ENCODE measurements at places on chromosomes 3 and 15.
A peak's percentile ranks its signal among the peaks of the same experiment; 100 is the strongest.

DNA sequence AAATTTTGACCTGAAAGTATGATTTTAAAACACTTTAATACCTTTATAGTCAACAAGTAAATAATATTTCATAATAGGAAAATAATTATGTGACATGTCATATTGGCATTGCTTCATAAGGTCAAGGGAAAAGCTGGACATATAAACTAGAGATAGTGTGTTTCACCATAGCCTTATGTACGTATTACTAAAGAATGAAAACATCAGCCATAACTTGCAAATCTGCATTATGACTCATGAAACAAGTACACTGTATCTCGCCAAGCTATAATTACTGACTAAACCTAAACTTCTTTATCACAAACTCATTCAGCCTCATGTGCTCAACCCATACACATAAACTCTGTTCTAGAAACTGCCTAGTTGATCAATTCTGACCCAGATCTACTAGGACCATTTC lies 950.1 kb downstream of the FHIT start:
- DNase-seq, result no peak

DNA sequence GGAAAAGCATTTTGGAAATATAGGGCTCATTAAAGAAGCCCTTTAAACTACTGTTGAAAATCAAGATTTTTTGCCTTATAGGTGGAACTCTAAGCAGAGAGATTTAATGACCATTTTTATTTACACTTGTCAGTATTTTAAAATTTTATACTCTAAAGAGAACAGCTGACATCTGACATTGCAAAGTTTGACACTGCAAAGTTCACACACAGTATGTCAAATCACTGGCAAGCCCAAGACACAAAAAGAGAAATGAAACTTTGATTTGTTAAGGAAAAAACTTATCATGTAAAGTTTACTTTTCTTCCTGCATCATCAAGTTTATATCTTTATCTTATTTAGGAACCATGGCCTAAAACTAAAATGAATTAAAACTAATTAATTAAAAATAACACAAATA lies 40.2 kb downstream of the DPH6 start:
- DNase-seq, result no peak

DNA sequence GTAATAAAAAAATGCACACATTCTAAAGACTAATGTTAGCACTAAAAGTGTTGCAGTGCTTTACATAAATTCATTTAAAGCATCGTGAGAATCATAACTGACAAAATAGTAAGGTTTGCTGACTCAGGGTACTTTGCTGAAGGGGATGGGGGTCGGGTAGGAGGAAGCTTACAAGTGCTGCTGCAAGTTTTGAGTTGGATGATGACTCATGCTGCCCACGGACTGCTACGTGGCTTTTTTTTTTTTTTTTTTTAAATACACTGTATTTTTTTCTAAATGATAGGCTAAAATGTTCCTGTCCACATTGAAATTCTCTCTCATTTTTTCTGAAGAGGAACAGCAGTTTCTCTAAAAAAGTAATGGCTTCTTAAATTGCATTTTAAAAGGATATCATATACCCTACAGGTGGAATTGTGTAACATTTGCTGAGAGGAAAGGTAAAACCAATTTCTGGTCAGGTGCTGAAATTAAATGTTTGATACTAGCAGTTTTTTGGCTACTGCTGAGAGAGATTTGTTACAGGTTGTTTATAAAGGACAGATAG lies 2.2 kb downstream of the MAPK6 start:
- peak; percentile 70 for DNase-seq

- DNase-seq, result no peak
Measured at GRCh38 chr3:127254730-127255129, 33.1 kb downstream of the PRR20G start.

GRCh38 chr3:24495326-24495994 lies 810 bp upstream of the THRB start:
- DNase-seq, result no peak

DNA sequence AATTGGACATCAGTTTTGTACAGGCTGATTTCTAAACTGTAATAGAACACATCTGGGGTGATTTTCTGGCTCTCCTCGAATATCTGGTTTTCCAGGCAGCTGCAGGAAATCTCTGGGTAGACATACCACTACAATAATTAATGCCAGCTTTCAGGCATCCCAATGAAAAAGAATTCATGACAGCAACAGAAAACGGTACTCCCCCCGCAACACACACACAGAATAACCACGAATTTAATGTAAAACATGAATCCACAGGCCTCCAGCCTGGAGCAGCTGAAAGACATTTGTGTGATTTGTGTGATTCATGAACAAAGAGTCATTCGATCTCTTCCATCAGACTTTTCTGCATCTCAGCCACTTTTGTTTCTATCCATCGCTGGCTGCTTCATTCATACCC lies 262.2 kb downstream of the MAGI1 start:
- DNase-seq, result no peak

DNA sequence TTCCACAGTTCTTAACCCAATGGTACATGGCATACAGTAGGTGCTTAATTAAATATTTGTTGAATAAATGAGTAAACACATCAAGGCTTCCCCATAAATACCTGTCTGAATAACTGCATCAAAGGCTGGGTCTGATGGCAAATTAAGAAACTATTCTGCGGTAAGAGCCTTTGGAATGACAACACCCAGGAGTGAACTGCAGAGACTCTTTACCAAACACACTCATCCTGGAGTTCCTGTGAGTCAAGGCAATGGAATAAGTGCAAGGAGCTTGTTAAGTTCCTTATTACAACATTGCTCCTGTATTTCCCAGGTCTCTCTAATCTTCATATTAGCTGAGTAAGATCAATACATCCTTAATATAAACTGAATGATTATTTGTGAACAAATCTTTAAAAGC lies 119.9 kb upstream of the STT3B start:
- DNase-seq, result no peak

GRCh38 chr15:91133511-91133910 lies 33.5 kb downstream of the SV2B start:
- no peak for DNase-seq

DNA sequence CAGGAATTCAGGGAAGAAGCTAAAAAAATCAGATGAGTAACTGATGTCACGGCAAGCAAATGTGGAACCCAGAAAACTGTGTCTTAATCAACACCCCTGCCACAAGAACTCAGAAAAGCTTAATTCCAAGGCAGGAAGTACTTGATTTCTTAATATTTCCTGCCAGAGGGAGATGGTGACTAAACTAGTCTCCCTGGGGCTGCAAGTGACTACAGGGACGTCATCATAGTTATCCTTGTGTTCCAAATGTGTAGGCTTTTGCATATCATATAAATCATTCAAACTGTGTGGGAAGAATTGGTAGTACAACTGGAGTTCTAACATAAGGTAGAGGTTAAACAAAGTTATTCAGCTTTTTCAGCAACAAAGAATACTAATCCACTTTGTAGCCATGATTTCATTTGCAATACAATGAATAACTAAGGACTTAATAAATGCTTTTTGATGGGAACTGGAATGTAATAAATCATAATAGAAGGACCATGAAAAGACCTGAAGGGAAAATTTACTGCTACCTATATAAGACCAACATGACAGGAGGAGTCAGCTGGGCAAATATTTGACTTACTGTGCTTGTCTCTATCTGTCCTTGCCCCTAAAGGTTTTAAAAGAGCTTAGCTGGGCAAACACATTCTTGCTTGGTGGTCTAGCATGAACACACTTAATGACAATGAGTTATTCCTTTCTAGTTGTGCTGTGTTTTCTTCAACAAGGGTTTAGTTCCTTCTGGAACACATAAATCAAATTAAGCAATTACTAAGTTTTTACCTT lies 76.0 kb upstream of the NECTIN3 start:
- DNase-seq, result no peak

DNA sequence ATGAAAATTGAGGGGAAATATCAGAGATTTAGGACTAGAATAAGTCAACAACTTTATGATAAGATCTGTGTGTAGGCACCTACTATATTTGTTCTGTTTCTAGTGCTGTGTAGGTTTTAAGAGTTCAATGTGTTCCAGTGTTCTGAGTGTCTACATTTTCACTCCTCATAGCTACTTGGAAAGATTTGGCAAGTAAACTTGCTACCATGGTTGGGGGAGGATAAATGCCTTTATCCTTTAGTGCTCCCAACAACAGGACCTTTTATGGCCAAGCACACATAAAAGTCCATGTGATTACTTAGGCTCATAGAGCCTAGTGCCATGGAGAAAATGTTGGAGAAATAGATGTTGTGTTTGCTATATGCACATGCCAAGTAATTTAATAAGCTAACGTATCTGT lies 64.0 kb downstream of the LYSMD4 start:
- DNase-seq, result no peak

DNA sequence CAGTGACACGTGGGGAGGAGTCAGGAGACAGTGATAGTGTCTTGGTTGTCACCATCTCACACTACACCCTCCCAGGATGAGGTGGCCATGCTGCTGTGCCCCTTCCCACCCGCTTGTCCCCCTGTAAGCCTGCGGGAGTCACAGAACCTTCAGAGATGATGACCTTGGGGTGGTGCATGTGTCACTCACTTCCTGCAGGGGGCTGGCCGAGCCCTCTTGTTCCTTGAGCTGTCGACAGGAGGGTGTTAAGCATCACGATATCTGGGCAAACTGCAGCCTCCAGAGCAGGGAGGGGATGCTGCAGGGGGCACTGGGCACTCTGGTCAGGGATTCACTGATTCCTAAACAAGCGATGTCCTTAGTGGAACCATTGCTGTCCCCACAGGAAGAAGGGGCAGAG lies 27.7 kb downstream of the FAH start:
- DNase-seq, result no peak

DNA sequence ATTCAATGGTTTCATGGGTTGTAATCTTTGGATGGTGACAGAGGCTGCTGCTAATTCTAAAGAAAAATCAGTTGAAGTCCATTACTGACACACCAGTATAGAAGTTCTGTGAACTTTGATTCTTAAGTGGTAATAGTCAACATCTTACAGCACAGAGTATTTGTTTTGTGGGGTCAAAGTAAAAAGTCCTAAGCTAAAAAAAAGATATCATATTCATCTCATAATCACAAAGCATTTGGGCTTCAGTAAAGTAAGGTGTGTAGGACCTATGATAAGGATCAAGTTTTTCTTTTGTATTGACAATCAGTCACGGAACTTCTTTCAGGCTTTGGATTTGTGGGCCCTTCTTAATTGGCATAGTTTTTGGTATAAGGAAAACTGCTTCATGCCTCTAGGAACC lies 1.1 kb downstream of the ASTE1 start:
- no peak for DNase-seq

- no peak for DNase-seq
Measured at GRCh38 chr3:133330522-133330921, 69.3 kb upstream of the BFSP2 start.

DNA sequence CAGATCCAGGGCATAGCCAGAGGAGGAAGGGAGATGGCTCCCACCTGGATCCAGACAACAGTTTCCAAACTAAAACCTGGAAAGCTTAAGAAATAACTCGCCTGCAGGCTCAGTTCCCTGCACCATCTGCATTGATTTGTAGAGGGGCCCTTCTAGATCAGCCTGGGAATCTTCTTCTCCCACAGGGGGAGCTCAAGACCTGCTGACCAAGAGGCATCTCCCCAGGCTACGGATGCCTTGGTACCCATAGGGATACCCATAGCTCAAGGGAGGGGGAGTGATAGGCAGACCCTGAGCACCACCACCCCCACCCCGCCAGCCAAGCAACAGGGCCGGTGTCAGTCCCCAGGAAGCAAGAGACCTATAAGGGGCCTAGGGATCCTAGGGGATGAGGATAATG lies 28.0 kb upstream of the DCLK3 start:
- DNase-seq, result no peak

- DNase-seq, result no peak
Measured at GRCh38 chr3:26718315-26718714, 95.7 kb downstream of the LRRC3B start.

DNA sequence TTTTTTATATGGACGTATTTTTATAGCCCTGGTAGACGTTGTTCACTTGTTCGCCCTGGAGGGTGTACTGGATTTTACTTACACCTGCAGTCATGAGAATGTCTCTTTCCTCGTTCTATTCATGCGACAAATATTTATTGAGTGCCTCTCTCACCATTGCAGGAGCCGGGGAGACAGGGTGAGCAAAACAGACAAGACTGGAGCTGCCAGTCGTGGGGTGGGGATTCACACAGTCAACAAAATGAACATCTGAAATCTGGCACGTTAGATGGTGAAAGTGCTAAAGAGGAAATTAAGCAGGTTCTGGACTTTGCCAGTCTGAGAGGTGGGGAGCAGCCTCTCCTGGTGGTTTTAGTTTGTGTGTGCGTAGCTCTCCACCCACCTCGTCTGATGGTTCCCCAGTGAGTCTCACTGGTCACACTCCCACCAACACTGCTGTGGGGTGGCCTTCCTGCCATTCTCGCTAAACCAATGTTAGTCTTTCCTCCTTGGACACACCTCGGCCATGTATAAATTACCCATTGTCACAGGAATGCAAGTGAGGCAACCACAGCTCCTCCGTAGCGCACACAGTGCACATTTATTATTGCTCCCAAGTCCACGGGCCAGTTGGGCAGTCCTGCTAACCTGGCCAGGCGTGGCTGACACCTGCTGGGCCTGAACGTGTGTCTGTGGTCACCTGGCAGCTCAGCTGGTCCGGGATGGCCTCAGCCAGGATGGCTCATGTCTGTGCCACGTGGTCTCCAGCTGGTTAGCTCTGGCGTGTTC lies 31.5 kb downstream of the FBLN2 start:
- no peak for DNase-seq

DNA sequence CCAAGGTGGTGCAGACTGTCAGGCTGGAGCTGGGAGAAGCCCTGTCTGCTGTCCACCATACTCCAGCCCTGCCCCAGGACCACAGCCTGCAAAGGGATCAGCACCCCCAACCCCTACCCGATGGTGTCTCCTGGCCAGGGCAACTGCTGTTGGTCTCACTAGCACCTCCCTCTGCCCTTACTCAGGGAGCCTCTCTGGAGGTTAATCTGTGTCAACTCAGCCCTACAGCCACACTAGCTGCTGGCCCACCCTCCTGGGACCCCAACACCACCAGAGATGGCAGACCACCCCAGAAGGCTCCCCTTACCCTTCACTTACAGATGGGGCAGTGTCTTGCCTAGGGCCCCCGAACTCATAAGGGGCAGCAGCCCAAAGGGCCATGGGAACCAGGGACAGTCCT lies 65.2 kb downstream of the TLE3 start:
- DNase-seq, result no peak

- DNase-seq, result no peak
Measured at GRCh38 chr3:13836658-13837587, 42.9 kb downstream of the WNT7A start.

- no peak for DNase-seq
Measured at GRCh38 chr3:105365391-105366325, 1.1 kb upstream of the ALCAM start.

Data from NK-92 treated with Interleukin-12 subunit alpha and Interleukin-12 subunit beta, amount 100 ng/mL, for 24 hours (cell line).